ENCODE measurements at places on chromosomes 12 and 14.
A peak's percentile ranks its signal among the peaks of the same experiment; 100 is the strongest.

GRCh38 chr12:79687711-79688260, 3.0 kb downstream of the PAWR start:
- DNase-seq = no peak

DNA sequence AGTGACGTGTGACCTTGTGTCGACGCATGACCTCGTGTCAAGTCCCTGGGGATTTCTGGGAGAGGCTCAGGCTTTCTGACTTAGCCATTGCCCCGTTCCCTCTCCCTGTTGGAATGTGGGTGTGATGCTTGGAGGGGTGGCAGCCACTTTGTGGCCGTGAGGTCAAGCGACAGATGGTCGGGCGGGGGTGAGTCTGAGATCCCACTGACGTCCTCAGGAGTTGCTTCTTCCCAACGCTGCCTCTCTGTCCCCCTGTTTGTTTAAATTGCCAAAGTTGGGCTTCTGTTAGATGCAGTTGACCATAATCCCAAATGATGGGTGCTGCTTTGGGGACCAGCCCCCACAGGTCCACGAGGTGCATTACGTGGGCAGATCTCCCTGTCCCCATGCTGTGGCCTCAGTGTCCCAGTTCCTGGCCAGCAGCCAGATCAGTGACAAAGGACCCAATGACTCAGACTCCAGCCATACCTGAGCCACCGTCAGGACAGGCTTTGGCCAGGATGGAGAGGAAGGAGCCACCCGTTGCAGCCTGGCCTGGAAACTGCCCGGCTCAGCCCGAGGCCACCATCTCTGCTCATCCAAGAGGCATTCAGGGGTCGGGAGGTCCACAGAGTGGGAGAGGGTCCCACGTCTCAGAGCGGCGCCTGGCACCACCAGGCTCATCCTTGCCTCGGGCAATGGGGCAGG, 34.4 kb upstream of the GALNT9 start:
- no peak for DNase-seq

GRCh38 chr12:6465467-6466183, 4.9 kb downstream of the VAMP1 start:
- DNase-seq = peak; percentile 58

DNA sequence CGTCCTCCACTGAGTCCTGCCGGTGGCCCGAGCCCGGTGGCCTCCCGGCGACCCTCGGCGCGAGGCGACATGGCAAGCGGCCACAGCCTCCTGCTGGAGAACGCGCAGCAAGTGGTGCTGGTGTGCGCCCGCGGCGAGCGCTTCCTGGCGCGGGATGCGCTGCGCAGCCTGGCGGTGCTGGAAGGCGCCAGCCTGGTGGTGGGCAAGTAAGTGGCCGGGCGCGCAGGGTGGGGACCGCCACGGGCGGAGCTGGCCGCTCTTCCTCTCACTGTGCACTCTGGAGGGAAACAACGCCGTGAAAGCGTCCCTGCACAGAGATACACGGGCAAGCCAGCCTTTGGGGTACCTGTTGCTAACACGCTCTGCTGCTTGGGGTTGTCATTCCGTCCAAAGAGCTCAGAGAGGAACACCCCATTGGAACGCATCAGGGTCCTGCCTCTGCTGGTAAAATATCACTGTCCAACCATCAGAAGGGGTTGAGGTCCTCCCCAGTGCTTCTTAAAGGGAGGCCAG, at the start of gene AMDHD1:
TSS of gene AMDHD1 (plus strand) at position 2 of the 513 bp plus-strand sequence. CDS start at position 70, 68 bp downstream.
- DNase-seq = no peak

DNA sequence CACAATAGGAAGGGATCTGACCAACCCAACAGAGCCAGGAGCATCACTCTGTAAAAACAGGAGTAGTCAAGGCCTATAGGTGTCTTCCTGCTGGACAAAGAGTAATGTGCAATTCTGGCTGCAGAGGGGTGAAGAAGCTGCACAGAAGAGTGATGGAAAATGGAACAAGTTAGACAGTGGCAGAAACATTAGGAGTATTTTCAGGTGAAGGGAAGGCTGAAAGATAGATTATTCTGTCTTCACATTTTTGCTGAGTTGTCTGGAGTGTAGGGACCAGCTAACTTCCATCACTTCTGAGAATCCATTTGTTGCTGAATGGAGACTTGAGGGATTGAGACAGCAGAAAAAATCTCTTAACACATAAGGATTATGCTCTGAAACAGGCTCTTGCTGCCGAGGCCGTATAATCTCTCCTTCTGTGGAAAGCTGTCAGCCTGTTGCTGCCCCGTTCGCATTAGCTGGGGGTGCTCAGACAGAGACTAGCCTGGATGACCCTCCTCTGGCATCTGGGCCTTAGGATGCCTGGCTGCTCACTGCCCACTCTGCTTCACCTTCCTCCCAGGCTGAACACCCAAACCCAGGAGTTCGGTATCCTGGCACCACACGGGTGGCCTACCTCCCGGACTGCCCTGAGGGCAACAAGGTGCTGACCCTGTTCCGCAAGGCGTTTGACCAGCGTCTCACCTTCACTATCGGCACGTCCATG, 3.1 kb upstream of the ARHGEF25 start:
- no peak for DNase-seq

DNA sequence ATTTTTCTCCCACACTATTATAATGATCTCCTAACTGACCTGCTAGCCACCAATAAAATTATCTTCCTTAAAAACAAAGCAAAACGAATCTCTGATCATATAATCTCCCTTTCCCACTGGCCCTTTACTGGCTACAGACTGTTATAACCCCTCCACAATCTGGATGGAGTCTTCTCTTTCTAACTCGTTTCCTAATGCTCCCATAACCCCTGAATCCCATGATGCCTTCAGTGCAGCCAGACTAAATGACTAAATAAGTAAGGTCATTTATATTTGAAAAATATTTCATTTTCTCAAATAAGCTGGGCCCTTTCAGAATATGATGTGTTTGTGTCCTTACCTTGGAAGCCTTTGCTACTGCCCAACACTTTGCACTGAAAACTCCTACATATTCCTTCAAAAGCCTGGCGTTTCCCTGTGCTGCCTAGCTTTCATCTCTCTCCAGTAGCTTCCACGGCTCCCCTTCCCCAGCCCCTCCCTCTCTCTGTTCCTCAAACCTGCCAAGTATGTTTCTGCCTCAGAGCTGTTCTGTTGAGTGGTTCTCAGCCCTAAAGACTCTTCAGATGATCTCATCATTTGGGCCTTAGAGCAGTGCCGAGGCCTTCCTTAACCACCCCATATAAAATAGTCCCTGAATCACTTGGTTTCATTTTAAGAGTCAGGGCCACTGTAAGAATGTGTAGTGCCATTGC, 91.7 kb downstream of the MYRFL start:
- DNase-seq = no peak
